ENCODE measurements at places on chromosomes 3 and 15.

DNA sequence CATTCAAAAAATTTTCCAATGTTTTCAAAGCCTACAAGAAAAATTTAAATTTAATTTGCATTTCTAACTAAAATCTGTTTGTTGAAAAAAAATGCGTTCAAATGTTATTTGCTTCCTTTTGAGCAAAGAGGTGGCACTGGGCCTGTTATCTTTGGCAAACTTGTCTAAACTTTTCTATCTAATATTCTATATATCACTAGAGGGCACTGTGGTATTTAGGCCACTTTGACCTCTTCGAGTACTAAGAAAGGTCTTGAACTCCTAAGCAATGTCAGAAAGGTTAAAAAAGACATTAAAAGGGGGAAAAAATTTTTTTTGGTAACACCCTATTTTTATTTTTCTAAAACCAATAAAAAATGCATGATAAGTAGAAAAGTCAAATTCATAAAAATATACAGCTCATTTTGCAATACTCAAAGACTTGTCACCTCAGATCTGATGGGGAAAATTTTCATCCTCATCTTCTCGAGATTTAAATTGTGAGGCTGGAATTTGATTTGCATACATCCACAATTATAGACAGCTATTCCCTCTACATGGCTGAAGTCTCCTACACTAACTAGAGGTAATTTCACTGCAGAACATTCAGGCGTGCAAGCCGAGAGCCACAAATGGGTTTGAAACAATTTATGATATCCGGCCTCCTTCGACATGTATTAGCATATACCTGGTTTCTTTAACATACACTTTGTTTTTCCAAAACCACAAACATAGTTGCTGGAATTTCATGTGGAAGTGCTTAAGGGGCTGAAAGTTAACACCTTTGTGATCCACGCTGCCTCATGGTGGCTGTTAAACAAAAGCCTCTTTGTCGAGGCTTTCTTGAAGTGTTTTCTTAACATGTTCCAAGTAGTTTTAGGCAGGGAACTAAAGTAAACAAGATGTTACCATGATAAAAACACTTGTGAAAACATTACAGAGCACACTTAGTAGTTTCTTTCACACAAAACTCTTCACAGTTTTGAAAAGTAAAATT is 576.4 kb downstream of the FOXP1 start:
- DNase-seq, result no peak

DNA sequence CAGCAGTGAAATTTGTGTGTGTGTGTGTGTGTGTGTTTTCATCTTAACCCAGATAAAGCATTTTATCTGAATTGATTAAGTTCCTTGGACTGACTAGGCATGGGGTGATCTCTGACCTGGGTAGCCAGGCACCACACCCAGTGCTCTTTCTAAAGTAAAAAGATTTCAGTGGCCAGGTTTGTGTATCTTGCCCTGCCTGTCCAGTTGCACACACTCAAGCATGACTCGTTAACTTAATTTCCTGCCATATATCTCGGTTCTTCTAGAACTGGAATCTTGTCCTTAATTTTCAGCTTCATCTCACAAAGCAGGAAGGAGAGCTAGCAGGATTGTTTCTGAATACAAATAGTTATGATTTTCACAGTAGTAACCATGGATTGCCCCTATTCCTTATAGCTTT is 17.0 kb downstream of the TM4SF18 start:
- no peak for DNase-seq

DNA sequence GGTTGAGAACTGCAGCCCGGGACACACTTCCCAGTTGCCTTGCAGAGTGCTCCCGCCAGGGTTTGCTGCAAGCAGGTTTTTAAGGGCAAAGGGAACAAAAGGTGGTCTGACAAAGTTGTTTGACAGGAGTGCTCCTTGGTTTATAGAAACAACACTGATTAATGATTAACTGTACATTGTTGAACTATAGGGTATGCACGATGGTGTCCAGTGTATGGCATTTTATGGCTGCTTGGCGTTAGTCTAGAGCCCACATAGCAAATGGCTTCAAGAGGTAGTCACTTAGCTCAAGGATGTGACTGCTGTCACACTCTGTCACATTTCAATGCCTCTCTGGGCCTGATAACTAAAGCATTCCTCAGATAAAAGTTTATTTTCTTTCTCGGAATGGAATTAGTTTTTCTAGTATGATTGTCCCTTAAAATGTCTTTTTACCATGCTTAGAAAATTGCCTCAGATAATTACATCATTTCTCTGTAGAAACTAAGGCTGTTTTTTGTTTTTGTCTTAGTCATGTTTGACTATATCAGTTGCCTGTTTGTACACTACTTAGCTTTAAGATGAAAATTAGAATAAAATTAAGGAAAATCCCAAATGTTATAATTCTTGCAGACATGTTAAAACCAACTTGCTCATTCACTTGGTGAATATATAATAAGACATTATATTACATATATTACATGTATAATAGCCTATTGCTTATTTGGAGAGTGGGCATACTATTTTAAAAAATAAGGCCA is 61.3 kb upstream of the GATM start:
- DNase-seq, result no peak

- no peak for DNase-seq
Measured at GRCh38 chr3:142866841-142867631, 21.8 kb downstream of the PCOLCE2 start.

DNA sequence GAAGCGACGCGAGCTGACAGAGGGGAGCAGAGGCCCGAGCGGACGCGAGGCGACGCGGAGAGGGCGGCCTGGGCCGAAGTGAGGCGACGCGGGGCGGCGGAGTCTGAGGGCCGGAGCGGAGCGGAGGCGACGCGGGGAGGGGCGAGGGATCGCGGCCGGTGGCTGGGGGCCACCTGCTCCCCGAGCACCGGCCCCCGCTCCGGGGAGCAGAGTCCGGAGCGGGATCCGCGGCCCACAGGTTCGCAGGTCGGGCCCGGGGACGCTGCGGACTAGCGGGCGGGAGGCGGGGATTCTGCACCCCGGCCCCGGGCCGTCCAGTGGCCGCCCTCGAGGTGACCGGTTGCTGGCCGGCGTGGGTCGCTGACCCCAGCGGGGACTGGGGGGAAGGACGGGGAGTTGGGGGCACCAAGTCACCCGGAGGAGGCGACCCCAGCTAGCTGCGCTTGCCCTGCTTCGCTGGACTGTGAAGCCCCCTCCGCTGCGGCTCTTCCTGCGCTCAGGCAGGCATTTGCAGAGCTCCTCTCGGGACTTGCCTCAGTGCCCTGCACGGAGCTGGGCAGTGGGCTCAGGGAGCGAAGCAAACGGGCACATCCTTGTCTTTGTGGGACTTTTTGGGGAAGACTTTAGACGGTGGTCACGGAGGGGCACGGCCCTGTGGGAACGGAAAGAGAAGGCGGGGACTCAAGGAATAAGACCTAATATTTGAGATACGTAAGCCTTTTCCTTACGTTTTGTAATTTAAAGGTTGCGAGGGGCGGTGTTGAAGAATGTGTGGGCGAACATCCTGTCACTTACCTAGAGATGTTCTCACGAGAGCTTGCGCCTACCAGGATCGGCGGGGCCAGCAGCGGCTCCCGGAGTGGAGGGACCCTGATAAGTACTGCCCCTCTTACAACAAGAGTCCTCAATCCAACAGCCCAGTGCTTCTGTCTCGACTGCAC is 566 bp downstream of the HMCES start:
- DNase-seq, result no peak

- no peak for DNase-seq
Measured at GRCh38 chr3:179244878-179245277, 6.0 kb downstream of the KCNMB3 start.

- no peak for DNase-seq
Measured at GRCh38 chr3:196998966-196999760, 30.5 kb downstream of the MELTF start.

- DNase-seq, result peak; percentile 43
Measured at GRCh38 chr15:88661041-88661700, 22.4 kb downstream of the ISG20 start.

GRCh38 chr3:40336511-40337135 is 27.1 kb downstream of the EIF1B start:
- DNase-seq, result no peak

DNA sequence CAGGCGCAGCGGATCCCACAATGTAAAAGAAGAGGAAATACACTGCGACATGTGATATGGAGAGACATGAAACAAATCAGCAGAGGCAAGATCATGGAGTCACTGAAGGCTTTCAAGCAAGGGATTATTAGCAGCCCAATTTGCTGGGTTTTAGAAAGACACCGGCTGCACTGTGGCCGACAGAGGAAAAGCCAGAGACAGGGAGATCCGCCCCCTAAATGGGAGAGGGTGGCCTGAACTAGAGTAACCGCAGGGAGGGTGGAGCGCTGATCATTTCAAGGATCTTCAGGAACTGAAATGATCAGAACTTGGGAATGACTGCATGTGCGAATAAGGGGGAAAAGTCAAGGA is 612 bp upstream of the C15orf40 start:
- no peak for DNase-seq

GRCh38 chr15:31495281-31495680 is 168.6 kb downstream of the KLF13 start:
- no peak for DNase-seq

GRCh38 chr3:51798411-51798963 is 19.4 kb upstream of the IQCF6 start:
- DNase-seq, result no peak

- no peak for DNase-seq
Measured at GRCh38 chr15:33844597-33844996, 123.7 kb upstream of the CHRM5 start.

DNA sequence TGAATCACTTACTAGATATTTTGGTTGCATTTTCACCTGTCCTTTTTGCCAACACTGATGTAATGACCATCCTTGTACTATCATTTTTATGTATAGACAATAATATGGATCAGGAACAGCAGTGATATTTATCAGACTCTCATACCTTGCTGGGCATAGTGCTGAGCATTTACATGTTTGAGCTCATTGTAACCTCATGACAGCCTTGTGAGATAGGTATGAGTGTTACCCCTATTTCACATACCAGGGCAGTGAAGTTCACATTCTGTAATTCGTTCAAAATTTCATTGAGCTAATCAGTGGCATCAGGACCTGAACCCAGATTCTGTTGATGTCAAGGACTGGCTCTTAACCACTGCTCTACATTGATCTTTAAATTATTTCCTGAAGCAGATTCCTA is 221.5 kb upstream of the TBL1XR1 start:
- no peak for DNase-seq

DNA sequence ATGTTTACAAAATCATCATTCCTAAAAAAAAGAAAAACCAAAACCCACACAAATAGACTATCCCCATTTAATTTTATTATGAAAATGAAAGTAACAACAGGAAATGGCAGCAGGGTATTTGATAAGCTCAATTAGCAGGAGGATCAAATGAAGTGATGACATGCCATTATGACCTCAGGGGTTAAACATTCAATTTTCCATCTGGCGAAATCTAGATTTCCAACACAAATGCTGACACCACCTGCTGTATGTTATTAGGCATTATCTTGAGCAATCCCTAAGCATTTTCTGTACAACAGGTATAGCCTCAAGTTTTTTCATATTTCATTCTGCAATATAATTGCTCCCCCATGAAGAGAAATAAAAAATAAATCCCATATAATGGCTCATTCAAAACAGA is 57.1 kb downstream of the SHQ1 start:
- DNase-seq, result no peak

DNA sequence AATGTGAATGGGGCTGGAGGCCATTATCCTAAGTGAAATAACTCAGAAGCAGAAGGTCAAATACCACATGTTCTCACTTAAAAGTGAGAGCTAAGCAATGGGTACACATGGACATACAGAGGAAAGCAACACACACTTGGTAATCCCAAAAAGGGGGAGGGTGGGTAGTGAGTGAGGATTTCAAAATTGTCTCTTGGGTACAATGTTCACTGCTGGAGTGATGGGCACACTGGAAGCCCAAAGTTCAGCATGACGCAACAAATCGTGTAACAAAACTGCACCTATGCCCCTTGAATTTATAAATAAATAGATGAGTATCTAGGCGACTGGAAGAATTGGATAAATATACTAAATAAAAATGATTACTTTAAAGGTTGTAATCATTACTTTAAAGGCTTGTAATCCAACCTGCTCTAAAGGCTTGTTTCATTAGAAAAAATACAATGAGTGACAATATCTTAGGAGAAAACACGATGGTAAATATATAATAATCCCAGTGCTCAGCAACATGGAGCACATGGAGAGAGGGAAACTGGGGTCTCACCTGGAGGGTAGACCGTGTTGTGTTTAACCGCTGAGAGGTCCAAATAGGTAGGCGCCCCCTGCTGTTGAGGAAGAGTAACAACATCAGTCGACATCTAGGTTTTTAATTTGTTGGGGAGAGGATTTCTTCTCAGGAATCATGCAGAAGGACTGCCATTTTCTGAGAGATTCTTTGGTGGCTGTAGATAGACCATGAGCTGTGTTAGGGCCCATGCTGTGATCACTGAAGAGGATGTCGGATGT is 78.5 kb upstream of the ROBO1 start:
- no peak for DNase-seq

GRCh38 chr3:173993299-173993698 is 595.8 kb downstream of the NLGN1 start:
- DNase-seq, result peak; percentile 29

GRCh38 chr3:185070491-185071286 is 82.2 kb downstream of the C3orf70 start:
- no peak for DNase-seq

- DNase-seq, result peak; percentile 25
Measured at GRCh38 chr3:23302271-23302670, 99.1 kb downstream of the UBE2E2 start.

DNA sequence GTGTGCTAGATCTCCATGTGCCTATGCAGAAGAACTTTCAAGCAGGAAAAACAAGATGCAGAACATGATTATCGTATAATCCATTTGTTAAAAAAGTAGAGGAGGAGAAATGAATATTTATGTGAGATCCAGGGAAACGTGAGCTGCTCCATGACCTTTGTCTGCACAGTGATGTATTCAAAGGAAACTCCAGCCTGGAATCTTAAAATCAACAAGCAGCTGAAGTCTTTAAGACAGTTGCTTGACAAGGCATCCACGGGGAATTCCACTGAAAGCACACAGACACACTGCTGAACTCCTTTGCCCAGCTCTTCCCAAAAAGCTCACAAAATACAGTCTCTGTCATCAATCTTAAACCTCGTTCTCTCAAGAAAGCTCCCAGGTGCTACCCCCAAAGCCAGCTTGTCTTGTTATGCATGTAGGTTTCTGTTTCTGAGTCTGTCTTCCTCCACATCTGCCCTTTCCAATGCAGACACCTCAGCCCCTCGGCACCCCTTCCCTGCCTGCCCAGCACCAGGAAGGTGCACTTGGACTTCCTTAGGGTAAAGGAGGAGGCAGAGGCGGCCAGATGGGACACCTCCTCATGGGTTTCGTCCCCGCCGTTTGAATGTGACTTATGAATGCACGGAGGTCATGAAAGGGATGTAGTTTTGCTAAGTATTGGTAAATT is 28.7 kb downstream of the LRRK1 start:
- DNase-seq, result no peak

GRCh38 chr3:112000367-112000771 is 1.6 kb downstream of the TAGLN3 start:
- DNase-seq, result no peak

GRCh38 chr3:39279745-39280517 is at the start of gene CX3CR1:
Gene CX3CR1 (minus strand): TSS chr3:39280036. CDS start chr3:39266509, 13,527 bp downstream.
- no peak for DNase-seq

- DNase-seq, result peak; percentile 37
Measured at GRCh38 chr3:181581656-181582055, 130.1 kb upstream of the SOX2 start.
